ENCODE measurements at places on chromosomes 1 and 21.

DNA sequence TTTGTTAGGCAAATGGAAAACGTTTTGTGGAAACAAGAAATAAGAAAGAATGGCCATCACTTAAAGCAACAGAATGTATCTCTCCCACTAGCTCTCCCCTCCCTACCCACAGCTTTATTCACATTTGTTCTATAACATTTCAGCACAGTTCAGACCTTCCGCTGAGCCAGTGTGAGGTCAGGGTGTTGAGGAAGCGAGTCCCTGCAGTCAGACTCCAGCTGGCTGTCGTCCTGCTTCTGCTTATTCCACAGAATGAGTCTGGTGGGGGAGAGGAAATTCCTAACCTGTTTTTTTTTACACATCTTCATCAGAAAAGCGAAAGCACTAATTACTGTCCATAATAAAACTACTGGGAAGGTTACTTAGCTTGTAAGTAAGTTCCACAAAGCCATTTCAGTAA, 39.0 kb downstream of the MRPL39 start:
- no peak for DNase-seq

DNA sequence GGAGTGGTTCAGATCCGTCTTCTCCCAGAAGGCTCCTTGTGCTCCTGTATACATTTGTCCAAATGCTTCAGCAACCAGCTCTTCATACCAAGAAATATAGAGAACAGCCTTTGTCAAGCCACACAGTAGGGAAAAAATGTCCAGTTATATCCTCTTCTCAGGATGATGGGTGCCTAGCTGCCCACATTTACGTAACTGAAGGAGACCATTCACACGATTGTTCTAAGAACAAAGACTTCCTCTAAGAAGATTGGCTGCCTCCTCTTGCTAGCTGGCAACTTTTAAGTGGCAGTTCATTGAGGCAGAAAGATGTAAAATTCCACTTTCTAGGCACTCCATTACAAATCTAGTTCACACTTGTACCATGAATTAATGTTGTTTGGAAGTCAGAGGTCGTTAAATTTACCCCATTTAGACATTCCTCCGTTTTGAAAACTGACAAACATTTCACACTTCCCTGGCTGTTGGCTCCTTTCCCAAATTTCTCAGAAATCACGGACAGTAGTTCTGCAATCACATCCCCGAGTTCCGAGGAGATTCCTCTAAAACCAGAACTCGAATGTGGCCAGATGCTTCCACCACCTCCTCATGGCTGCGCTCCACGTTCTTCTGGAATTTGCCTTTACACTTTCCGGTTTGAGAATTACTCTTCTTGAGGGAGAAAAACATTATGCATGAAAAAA, 45.6 kb upstream of the CSF1 start:
- DNase-seq = no peak

- DNase-seq = no peak
Observed at GRCh38 chr1:147238053-147238902, 4.2 kb upstream of the CHD1L start.

- no peak for DNase-seq
Observed at GRCh38 chr1:17369466-17369865, 2.5 kb upstream of the PADI6 start.

DNA sequence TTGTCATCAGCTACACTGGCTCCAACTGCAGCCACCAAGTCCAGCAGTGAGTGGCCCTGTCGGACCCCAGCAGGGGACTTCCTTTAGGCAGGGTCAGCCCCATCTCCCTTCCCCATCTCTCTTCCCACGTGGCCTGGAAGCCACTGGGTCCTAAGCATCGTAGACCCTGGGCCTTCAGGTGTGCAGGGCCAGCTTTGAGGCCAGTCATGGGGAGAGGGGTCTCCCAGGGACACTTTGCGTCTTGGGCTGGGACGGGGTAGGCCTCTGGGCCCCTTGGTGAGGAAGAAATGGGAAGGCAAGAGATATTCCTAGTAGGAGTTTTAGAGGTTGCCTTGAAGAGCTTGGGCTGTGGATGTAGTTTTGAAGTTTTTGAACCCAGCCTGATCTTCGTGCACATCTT, 12.1 kb upstream of the MIIP start:
- DNase-seq = no peak

DNA sequence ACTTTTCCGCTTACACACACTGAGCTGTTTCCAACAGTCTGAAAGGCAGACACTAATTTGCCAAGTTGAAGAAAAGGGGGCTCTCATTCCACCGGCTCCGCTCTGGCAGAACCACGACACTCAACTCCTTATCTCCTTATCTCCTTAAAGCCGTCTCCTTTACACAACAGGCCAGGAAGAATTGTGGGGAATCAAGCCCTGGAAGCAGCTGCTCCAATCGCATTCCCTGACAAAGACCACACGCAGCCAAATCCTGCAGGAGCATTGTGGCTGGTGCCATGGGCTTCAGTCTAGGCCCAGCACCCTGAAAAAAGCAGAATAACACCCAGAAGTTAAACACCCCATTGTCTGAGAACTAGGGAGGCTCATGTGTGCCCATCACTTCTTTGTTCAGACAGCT, 24.1 kb downstream of the SUSD4 start:
- no peak for DNase-seq

Measured in OCI-LY7 (cell line).